ENCODE measurements at places on chromosomes 16 and 17. TPM values are rescaled to one million over a fixed set of nuclear protein-coding genes. Genes with fewer than 3 reads are reported as not detected.

DNA sequence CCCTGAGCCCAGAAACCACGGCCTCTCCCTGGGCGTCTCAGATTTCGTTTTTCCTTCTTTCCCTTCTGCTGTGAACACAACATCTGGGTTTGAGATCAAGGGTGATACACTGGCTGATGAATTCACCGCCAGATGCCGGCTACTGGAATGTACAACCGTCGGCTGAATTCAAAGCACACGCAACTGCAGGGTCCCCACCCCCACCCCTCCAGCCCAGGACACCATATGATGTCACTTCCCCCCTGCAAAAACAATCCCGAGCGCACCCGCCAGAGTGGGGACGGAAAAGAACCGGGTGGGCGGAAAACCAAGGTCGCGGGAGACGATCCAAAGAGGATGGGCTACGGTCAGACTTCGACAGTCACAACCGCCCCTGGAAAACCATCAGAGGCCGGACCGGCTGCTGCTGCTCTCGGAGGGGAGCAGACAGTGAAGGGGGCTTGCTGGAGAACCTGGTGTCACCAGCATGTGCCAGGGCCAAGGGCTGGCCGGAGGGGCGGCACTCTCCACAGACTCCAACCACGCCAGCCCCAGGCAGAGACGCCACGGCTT, 23.3 kb downstream of the CEP295NL start:
- DNase-seq, result no peak

The KRTAP17-1 gene
- not detected for total RNA-seq

- DNase-seq, result no peak
Measured at GRCh38 chr17:19510903-19511302, 22.8 kb upstream of the SLC47A1 start.

DNA sequence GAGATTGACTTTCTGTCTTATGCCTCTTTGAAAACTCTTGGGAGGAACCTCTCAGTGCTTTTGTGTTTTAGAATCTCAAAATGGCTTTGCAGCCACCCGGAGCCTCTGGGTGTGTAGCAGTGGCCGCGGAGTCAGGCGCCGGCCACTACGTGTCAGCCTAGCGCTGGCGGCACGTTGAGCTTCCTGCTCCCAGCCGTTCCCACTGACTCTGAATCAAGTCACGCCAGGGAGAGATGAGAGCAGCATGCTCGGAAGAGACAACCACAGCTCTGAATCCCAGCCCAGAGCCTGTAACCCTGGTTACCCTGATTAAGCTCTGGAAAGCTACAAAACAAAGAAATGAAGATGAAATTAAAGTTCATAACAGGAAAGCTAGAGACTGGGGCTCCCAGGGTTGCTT, 97.4 kb upstream of the CACNG5 start:
- DNase-seq, result no peak

The SPNS3 gene
- 65.4 TPM for total RNA-seq

DNA sequence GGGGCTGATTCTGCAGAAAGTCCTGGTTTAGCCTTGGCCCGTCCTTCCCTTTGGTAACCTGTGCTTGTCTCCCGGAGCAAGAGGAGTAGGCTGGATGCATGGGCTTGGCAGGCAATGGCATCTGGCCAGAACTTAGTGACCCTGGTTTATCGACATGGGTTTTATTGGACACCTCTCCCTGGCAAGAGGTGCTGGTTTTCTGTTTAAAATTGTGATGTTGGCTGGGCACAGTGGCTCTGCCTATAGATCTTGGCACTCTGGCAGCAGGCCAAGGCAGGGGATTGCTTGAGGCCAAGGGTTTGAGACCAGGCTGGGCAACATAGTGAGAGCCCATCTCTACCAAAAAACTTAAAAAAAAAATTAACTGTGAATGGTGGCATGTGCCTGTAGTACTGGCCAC, 31.2 kb downstream of the SLC12A3 start:
- no peak for DNase-seq

The SLC38A8 gene
- total RNA-seq, result not detected

DNA sequence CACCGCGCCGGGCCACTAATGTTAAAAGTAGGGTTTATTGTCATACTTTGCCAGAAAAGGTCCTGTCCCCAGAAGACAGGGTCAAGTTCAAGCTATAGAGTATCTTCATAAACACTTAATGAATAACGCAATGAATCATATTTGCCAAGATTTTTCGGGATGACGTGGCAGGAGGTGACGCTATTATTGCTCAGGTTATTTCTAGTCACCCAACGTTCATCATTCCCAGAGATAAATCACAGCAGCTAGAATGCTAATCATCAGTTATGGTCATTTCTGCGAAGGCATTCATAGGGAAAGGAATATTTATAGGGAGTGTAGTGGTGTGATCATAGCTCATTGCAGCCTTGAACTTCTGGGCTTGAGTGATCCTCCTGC, 2.0 kb downstream of the TMC5 start:
- no peak for DNase-seq

GRCh38 chr17:78973792-78974520, 5.8 kb downstream of the LGALS3BP start:
- DNase-seq, result no peak

The CWC25 gene
- 17.0 TPM for total RNA-seq

The G6PC1 gene
- total RNA-seq, result not detected

- no peak for DNase-seq
Measured at GRCh38 chr17:53150101-53150698, 672.5 kb upstream of the KIF2B start.

GRCh38 chr16:81524382-81524781, 79.8 kb downstream of the CMIP start:
- no peak for DNase-seq

DNA sequence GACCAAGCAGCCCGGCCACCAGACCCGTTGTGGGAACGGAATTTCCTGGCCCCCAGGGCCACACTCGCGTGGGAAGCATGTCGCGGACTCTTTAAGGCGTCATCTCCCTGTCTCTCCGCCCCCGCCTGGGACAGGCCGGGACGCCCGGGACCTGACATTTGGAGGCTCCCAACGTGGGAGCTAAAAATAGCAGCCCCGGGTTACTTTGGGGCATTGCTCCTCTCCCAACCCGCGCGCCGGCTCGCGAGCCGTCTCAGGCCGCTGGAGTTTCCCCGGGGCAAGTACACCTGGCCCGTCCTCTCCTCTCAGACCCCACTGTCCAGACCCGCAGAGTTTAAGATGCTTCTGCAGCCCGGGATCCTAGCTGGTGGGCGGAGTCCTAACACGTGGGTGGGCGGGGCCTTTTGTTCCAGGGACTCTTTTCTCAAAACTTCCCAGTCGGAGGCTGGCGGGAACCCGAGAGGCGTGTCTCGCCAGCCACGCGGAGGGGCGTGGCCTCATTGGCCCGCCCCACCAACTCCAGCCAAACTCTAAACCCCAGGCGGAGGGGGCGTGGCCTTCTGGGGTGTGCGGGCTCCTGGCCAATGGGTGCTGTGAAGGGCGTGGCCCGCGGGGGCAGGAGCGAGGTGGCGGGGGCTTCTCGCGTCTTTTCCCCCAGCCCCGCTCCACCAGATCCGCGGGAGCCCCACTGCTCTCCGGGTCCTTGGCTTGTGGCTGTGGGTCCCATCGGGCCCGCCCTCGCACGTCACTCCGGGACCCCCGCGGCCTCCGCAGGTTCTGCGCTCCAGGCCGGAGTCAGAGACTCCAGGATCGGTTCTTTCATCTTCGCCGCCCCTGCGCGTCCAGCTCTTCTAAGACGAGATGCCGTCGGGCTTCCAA, at the start of gene SLC2A4:
SLC2A4 (plus strand) TSS at position 645 of the 879 bp plus-strand sequence; CDS start at position 862, 217 bp downstream.
- DNase-seq, result peak; percentile 49

DNA sequence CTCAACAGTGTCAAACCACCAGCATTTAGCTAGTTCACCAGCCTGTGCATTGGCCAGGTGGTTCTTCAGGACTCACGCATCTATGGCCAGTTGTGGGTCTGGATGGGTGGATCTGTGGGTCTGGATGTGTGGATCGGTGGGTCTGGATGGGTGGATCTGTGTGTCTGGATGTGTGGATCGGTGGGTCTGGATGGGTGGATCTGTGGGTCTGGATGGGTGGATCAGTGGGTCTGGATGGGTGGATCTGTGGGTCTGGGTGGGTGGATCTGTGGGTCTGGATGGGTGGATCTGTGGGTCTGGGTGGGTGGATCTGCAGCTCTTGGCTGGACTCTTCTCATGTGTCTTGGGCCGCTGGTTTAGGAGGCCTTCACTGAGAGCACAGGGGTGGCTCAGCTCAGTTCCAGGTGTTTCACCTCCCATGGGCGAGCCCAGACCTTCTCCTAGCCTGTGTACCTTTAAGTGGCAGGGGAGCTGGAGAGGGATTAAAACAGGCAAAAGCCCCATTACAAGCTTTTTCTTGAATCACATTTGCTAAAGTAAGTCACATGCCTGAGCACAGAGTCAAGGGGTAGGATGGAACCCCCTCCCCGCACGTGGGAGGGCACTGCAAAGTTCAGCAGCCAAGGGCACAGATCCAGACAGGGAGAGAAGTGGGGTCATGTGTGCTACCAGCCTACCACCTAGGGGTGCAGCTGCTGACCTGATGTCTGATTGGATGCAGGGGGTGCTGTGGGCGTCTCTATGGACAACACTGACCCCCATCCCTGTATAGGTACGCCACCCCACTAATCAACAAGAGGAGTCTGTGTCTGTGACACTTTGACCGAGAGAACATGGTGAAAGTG, 3.4 kb upstream of the NUBP1 start:
- DNase-seq, result no peak

DNA sequence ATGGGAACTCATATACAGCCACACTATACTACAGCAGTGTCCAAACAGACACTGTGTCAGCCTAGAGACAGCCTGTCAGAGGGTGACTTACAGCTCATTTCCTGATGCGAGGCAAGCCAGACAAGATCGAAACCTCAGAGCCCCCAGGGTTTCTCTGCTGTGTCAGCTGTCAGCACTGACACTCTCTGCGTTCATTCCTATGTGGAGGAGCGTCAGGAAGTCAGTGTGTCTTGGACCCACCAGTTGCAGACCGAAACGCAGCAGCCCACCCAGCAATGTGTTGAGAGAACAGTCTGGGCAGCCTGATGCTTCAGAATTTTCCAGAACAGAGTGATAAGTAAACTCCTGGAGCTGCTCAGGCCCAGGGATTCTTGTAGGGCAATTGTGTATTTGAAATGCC, 20.6 kb upstream of the MAPT start:
- DNase-seq, result peak; percentile 50

DNA sequence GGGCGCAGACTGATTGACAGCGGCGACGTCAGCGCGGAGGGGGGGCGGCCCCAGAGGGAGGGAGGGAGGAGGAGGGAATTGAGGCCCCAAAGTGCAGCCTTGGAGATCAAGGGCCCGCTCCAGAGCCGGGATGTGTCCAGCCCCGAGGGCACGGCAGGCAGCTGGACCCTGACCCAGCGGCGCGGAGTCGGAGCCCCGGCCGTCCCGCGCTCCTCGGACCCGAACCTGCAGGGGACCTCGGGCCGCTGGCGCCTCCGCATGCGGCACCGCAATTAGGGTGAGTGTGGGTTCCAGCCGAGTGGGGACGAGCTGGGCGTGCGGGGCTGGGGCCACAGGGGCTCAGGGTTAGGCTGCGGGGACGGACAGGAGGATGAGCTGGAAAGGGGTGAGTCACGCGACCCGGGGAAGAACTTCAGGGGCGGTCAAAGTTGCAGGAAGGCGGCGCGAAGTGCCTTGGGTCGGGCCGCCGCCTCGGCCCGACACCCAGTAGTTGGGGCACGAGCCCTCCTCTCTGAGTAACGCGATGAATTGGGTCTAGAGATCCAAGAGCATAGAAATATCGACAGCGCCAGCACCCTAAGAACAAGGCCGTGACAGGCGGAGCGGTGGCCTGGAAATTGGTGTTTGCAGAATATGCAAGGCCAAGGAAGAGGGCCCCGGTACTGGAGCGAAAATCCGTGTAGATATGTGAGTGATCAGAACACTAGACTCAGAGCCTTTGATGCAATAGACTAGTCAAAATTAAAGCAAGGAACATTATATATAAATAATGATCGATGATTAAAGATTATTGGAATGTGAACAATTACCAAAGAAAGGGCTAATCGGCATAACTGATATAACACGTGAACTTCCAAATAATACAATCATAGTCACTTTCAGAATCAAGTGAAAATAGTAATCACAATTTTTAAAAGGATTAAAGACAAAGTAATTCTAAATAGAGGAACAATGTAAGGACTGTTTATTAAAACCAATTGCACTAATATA, at the start of gene TBX4:
TBX4 (plus strand) TSS at position 122 of the 990 bp plus-strand sequence. CDS start 4,069 bp downstream, outside the sequence.
- DNase-seq, result peak; percentile 29

DNA sequence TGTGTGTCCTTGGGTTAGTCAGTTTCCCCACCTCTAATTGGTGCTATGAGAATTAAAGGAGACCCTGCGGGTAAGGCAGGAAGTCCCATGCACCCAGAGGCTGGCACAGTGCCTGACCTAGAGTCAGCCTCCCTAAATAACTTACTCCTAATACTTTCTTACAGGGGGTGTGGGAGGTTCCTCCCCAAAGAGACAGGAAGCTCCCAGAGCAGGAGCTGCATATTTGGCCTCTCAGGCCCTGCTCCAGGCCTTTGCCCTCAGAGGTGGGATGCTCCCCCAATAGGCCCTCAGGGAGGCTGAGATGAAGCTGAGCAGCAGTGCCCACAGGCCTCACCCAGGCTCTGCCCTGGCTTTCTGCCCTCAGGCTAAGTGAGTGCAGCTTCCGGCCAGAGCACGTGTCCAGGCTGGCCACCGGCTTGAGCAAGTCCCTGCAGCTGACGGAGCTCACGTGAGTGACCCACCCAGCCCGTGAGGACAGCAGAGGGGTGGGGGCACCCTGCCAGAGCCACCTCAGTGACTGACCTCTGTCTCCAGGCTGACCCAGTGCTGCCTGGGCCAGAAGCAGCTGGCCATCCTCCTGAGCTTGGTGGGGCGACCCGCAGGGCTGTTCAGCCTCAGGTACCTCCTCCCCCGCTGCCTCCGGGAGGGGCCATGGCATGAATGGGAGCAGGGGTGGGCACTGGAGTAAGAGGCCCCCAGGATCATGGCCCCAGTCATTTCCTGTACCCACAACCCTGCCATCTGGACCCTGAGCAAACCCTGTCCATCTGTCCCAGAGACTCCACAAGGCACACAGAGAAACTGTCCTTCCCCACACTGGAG, 31.1 kb upstream of the CPNE2 start:
- DNase-seq, result no peak

GRCh38 chr16:76213860-76214259, 63.3 kb upstream of the CNTNAP4 start:
- no peak for DNase-seq

DNA sequence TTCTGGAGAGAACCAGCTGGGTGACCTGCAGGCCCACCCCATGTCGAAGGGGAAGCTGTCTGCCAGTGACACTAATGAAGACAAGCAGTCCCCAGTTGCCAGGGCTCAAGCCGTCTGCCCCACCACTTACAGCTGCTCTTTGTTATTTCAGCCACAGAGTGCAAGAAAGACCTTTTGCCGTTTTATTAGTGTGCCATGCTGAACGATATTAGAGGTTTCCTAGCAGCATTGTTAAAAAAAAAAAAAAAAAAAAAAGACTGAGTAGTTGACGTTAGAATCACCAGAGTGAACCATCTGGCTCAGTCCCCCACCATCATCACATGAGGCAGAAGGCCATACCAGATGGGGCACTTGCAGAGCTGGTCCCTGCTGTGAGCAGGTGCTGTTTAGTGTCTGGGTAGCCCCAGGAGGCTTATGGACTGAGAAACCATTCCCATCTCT, 26.5 kb upstream of the SLC39A11 start:
- no peak for DNase-seq

The FOXN1 gene
- not detected for total RNA-seq

- no peak for DNase-seq
Measured at GRCh38 chr16:6252541-6252940, 1080.1 kb upstream of the RBFOX1 start.

Data from hematopoietic multipotent progenitor cell (in vitro differentiated cells).